ENCODE measurements at places on chromosomes 6 and 20. TPM values are rescaled to one million over a fixed set of nuclear protein-coding genes. Genes with fewer than 3 reads are reported as not detected.

- no peak for DNase-seq
Measured at GRCh38 chr20:23117738-23118137, 31.6 kb upstream of the CD93 start.

- DNase-seq: no peak
Measured at GRCh38 chr6:13419422-13420195, 67.8 kb downstream of the GFOD1 start.

PPARD gene
- total RNA-seq: 31.2 TPM

DNA sequence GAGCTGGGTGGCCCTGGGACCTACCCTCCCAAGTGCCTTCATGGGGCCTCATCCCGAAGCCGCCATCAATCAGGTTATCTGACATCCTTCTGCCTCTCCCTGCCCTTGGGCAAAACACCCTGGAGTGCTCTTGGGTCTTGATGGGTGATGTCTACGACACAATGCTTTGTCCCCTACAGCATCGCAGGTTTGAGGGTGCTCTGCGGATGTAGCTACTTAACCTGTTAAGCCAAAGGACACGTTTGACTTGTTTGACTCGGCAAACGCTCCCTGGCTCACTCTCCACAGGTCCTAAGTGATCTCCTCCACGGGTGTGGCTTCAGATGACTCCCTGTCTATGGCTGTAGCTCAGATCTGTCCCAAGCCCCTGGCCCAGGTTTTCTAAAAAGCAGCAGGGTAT is 35.6 kb downstream of the TBC1D7 start:
- DNase-seq: peak; percentile 18

DNA sequence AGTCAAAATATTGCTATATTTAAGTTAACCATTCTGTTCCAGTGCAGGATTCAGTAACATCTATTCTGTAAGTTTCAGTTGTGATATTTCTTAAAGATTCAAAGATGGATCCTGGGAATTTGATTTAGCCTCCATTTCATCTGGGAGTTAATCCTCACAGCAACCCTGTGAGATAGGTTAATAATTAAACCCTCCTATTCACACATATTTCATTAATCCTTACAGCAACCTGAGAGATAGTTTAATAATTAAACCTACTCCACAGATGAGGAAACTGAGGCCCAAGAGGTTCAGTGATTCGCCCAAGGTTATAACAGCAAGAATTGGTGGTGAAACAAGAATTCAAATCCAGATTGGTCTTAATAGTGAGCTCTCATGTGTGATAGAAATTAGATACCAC is 10.9 kb upstream of the ZBTB2 start:
- no peak for DNase-seq

DNA sequence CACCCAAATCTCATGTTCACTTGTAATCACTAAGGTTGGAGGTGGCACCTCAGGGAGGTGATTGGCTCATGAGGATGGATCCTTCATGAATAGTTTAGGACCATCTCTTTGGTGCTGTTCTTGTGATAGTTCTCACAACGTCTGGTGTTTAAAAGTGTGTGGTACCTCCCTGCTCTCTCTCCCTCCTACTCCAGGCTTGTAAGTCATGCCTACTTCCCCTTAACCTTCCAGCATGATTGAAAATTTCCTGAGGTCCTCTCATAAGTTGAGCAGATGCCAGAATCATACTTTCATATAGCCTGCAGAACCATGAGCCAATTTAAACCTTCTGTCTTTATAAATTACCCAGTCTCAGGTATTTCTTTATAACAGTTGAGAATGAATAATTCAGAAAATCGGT is 16.6 kb downstream of the HLA-A start:
- DNase-seq: no peak

SYCP2L gene
- total RNA-seq: 0.26 TPM

COL10A1 gene
- not detected for total RNA-seq

- no peak for DNase-seq
Measured at GRCh38 chr6:128099571-128100197, 198.8 kb upstream of the THEMIS start.

MYLIP gene
- total RNA-seq: 53.1 TPM

CST4 gene
- total RNA-seq: not detected

- no peak for DNase-seq
Measured at GRCh38 chr6:134623401-134623800, 305.5 kb upstream of the SGK1 start.

TSBP1 gene
- not detected for total RNA-seq

SMLR1 gene
- not detected for total RNA-seq

ABCC10 gene
- total RNA-seq: 52.7 TPM

DNA sequence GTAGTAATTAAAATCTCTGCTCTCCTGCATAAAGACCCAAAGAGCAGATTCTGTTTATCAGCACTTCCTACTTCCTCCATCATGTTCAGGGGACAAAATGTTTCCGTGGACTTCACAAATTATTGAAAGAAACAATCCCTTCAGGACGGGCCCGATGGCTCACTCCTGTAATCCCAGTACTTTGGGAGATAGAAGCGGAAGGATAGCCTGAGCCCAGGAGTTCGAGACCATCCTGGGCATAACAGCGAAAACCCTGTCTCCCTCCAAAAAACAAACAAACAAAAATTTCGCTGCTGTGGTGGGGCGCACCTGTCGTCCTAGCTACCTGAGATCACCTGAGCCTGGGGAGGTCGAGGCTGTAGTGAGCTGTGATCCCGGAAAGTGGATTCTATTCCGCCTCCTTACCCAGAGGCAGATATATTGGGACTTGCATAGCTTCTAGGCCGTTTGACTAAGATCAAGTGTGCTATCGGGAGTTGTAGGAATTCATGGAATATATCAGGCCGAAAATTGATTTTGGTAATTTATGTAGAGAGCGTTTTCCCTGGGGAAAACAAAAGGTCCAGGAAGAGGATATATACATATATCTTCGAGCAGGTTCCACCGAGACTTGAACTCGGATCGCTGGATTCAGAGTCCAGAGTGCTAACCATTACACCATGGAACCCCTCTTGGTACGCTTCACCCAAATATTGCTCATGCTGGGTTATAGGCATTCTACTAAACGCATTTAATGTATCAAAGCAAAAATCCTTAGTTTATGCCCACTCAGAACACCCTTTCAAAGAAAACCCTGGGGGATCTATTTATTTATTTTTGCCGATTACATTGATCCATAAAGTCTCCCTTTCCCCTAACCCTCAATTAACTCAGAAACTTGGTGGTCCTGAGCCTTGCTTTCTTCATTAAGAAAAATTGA is 74.5 kb upstream of the ZNF184 start:
- DNase-seq: no peak

- DNase-seq: no peak
Measured at GRCh38 chr6:159943968-159944598, 24.8 kb upstream of the IGF2R start.

- no peak for DNase-seq
Measured at GRCh38 chr6:149468179-149468578, 16.6 kb downstream of the ZC3H12D start.

All from ureter (tissue), 1 donor.